ENCODE measurements at places on chromosomes 11 and 22.

DNA sequence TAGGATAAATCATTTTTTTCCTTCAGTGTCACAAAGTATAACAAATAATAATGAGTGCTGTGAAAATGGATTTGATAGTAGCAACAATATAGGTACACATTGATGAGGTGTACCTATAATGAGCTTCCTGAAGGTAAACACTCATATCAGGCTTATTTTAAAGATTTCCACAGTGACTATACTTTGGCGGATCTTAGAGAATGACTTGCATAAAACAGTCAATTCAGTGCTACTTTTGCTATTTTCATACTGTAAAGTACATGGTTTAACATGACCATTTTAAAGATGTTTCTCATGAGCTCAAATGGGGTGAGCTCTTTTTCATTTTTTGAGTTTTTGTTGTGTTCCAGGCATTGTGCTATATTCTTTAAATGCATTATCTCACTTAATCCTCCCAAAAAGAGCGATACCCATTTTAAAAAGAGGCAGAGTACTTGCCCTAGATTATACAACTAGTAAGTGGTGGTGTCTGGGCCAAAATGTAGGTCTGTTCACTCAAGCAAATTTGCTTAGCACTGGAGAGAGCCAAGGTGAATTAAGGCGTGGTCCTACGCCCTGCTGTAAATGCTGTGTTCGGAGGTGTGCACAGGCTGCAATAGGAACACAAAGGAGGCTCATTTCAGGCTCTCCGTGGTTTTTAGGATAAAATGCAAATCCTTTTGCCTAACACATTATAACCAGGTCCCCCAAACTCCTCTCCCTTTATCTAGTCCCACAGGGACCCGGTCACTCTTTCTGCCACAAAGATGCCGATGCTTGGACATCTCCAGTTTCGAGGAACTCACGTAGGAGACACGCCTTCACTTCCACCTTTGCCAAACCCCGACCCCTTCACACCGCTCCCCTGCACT is 617 bp upstream of the ALKBH3 start:
- no peak for DNase-seq

DNA sequence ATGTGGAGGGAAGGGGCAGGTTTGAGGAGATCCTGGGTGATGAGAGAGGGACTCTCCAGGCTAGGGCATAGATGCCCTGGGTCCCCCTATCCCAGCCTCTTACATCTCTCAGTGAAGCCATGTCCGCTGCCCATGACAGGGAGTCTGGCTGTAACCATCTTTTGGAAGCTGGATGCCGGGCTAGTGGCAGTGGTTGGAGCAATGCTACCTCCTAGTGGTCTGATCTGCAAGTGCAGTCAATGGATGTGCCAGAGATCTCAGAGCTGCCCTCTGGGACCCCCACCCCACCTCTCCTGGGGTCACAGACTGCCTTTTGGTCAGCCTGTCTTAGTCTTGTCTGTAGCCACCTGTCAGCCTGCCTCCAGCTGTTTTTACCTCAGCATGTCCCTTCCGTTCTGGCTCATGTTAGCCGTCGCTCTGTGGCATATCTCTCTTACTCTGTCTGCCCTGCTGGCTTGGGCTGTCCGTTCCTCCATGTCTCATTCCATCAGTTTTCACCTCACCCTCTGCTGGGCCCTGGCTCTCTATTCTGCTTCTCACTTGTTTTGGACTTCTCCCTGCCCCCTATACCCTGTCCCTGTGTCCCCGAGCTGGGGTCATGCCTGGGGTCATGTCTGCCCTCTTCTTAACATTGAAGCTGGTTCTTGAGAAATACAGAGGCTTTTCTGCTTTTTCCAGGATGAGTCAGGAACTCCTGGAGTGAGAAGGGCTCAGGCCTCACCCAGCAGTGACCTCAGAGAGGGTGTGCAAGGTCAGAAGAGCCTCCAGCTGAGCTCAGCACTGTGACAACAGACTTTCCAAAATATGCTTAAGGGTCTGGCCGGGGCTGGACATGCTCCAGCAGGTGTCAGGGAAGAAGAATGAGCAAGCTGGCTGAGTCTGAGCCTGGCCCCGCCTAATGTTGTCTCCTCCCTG is 52.0 kb upstream of the THY1 start:
- peak; percentile 19 for DNase-seq

GRCh38 chr22:19187716-19188563 is 9.4 kb upstream of the SLC25A1 start:
- DNase-seq: no peak

- no peak for DNase-seq
These were observed 37.5 kb downstream of the C11orf91 start for GRCh38 chr11:33663121-33663520.

- no peak for DNase-seq
These were observed 21.6 kb upstream of the PHLDA2 start for GRCh38 chr11:2950825-2951224.

GRCh38 chr11:128422576-128423370 is 164.6 kb downstream of the ETS1 start:
- no peak for DNase-seq

DNA sequence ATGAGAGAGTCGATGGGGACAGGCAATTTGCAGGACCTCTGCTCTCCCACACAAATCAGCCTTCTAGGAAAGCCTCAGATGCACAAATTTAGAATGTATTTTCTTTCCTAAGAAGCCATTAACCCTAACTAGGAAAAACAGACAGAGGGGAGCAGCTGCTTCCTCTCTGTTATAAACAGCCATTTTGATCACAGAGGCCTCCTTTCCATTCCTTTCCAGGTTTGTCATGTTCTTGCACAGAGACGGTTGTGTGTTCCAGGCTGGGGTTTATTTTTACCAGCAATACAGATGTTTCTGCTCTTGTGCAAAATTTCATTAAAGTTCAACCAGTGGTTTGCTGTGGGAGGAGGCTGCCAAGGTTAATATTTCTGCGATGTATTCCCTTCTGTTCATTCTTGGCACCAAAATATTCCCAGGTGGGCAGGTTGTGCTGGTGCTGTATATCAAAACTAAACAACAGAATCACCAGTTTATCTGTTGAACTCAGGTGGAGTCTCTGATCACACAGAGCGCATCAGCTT is 90.2 kb downstream of the NAV2 start:
- DNase-seq: no peak

GRCh38 chr11:119982517-119983239 is 155.2 kb downstream of the TRIM29 start:
- DNase-seq: no peak

DNA sequence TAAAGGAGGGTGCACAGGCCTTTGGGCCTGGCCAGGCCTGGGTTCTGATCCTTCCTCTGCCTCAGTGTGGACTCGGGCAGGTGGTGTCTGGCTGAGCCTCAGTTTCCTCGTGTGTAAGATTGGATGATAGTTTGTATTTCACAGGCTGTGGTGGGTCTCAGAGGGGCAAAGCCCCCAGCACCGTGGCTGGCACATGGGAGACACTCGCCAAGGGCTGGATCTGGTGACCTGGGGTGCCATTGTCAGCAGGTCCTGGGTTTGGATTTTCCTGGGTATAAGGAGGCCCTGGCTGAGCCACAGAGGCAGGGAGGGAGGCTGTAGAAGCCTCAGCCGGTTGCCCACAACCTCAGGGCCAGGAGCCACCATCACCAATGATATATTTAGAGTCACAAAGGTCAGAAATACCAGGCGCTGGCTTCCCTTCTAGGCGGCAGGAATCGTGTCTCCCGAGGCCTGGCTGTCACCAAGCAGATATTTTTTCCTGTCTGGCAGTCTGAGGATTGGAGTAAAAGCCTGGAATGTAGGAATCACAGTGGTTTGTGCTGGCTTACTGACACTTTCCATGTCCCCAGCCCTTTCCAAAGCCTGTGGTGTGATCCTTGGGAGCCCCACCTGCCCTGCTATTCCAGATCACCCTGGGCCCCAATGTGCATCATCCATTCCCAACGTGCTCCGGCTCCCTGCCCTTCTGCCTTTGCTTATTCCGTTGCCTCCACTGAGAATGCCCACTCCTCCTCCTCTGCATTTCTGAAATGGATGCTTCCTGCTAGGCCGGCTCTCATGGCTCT is 15.6 kb downstream of the KCNC1 start:
- no peak for DNase-seq

DNA sequence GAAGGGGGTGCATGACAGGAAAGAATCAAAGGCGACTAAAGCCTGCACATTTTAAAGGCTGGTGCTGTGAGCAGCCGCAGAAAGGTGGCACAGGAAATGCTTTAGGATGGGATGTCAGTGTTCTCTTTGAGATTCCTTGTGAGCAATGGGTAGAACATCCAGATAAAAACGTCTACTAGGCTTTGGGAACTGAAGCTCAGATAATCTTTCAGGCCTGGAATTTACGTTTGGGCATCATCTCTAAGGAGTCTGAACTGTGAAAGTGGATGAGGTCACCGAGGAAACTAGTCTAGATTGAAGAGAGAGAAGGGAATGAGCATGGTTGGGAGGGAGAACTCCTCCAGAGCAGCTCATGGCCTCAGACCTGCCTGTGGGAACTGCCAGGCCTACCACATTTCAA is 65.7 kb downstream of the FLI1 start:
- DNase-seq: no peak

GRCh38 chr22:49765951-49766350 is 61.7 kb downstream of the BRD1 start:
- no peak for DNase-seq

Measured in DMS 273 treated with DMSO at 0.1 percent for 48 hours (cell line).